ENCODE measurements at places on chromosomes 4 and X.

DNA sequence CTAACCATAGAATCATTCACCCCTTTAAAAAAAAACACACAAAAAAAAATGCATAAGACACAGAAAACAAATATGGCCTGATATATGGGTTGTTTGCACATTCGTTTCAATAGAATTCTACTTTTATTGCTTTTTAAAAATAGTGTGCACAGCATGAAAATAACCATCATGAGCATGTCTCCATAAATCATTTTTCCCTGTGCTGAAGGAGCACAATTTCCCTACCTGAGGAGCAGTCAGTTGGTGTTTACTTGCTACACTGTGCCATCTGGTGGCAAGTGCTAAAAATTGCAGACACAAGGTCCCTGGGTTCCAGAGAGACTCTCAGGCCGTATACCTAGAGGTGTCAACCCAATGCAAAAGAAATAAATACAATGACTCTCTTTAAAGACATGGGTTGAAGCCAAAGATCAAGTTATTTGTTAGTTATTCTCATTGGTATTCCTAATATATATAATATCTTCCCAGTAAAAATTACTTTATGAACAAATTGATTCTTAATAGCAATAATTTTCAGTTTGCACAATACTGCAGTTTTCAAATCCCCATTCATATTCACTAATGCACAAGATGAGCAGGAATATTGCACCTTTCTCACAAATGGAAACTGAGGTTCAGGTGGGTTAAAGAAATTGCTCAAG lies 551.4 kb downstream of the IQCM start:
- peak; percentile 1 for DNase-seq

- no peak for DNase-seq
These were observed 12.4 kb upstream of the NKX1-1 start for GRCh38 chr4:1418494-1419285.

DNA sequence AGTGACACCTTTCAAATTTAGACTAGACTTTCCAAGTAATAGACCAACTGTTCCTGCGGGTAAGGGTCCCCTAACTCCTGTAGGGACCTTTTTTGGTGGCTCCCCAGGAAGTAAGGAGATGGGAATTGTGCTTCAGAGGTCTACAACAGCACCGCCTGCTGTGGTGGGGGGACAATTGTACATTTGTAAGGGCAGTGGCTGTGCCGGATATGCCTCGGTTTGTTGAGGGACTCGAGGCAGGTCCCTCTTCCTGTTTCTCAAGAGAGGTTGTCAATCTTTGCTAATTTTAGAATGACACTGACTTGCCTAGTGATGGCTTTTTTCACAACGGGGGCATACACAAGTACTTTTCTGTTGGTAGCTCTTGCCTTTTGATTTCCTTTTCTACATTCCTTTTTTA lies 15.5 kb upstream of the HSD17B11 start:
- no peak for DNase-seq

DNA sequence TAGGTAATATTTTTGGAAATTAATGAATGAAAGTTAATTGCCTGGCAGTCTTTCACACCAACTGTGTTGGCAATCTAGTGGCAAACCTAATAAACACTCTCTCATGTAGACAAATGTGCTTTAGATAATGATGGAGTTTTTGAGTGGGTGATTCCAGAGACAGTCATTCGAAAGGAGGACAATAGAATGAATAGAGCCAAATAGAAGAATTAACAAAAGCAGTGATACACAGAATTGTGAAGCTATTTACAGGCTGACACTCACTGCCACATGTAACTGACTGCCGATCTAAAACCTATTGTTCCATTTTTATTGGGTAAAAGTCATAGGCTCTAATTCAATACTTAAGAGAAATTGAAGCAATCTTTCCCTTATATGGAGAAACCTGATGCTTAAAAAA lies 338.5 kb downstream of the PCDH7 start:
- DNase-seq: no peak

DNA sequence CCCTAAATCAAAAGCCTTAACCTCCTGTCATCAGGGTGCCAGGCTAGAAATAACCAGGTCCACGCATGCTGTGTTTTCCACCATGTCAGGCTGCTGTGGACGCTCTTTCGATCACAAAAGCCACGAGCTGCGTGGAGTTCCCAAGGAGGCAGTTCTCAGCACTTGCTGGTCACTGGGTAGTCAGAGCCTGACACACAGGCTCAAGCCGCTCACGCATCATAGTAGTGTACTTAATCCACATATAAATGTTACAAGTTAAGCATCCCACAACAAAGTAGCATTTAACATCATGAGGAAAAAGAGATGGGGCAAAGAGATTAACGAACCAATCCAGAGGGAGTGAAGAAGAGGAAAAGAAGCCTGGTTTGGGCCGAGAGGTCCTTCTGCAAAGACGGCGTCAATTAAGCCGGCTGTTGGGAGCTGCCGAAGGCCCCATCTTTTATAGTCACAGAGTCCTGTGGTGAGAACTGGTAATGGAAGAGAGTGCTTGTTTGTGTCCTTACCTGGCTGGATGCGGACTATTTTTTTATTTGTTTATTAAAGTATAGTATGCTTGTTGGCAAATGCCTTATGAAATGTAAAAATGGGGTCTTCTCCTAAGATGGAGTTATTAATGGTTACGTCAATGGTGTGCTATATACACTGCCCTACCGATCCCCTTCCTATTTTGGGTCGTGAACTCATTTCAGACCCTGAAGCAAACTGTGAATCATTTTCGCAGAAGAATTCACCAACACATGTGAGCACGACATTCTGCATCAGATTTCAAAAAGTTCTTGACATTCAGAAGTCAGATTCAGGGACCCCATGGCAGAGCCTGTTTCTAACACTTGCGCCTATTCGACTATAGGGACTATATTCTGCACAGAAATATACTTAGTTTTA lies 675 bp downstream of the PRIMPOL start:
- no peak for DNase-seq

DNA sequence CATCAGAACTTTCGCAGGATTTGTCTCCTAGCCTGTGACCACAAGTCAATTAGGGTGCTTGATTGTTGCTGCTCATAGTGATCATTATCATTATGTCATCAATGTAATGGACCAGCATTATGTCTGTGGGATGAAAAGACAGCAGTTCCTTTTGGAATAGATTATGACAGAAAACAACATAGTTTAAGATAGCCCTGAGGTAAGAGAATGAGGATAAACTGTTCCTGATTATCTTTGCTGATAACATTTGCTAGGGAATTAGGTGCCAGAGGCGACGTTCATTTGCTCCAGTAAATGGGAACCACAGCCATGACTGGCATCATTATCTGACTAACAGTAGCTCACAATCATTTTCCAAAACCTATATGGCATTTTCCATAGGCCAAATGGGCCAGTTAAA lies 12.7 kb upstream of the THOC2 start:
- no peak for DNase-seq

DNA sequence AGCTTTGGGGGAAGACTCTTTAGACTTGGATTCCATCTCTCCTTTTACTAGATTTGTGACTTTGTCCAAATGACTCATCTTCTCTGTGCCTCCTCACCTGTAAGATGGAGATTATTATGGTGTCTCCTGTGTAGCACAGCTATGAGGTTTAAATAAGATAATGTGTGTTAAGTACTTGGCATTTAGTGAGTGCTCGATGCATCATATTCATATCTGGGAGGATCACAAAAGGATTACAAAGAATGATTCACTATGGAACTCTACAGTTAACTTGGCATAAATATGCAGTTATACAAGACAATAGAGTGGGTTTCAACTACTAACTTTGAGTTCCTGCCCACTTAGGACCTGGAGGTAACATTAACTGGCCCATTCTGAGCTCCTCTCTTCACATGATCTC lies 2.3 kb downstream of the GBA3 start:
- DNase-seq: no peak

All from CD4-positive, alpha-beta T cell treated with Interleukin-2 at 100 ng/mL for 4 hours (primary cell).